ENCODE measurements at places on chromosomes 1 and 21.

DNA sequence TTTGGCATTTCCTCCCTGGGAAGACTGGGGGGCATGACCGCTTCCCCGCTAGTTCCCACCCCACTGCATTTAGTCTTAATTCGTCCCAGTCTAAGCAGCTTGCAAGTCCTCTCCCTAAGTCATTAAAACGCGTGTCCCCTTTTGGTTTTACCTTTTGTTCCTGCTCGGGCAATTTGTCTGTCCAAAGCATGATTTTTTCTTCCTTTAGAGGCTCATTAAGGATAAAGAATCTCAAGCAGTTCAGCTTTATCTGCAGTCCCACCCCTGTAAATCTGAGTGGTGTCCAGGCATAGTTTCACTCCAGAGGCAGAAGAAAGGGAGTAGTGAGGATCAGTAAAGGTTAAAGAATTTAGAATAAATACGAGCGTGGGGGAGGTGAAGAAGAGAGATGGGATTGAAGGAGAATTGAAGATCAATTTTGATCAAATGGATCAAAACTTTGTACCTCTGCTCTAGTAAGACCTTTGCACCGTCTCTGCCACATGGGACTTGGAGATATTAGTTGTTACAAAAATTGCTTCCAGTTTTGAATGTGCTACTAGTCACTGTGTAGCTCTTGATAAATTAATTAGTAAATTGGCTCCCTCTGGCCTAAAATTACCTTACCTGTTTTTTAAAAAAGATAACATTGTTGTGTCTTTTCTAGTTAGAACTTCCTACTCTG, 989 bp upstream of the ETV3 start:
- no peak for DNase-seq

GRCh38 chr1:56436912-56437417, 142.4 kb downstream of the PLPP3 start:
- DNase-seq: no peak

DNA sequence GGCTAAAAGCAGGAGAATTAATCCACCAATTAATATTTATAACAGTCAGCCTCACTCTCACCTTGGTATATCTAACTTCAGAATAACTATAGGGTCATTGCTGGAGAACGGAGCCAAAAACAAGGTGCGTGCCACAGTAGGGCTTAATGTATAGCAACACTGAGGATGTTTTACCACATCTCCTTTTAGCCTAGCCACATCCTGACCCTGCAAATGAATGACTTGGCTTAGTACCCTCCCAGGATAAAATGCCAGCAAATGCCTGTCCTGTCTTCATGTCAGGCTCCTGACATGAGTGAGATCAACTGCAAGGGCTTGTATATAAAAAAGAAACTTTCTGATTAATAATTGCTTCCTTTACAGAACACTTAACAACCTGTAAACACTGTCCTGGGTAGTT, 2.7 kb upstream of the CDC42BPA start:
- no peak for DNase-seq

- DNase-seq: no peak
Measured at GRCh38 chr1:194013561-194013960, 827.1 kb upstream of the B3GALT2 start.

GRCh38 chr1:177897998-177898654, 71.7 kb downstream of the SEC16B start:
- no peak for DNase-seq

GRCh38 chr1:112817555-112818373, 102.6 kb upstream of the PPM1J start:
- DNase-seq: no peak

GRCh38 chr1:162475089-162475488, 22.5 kb upstream of the UHMK1 start:
- DNase-seq: no peak

DNA sequence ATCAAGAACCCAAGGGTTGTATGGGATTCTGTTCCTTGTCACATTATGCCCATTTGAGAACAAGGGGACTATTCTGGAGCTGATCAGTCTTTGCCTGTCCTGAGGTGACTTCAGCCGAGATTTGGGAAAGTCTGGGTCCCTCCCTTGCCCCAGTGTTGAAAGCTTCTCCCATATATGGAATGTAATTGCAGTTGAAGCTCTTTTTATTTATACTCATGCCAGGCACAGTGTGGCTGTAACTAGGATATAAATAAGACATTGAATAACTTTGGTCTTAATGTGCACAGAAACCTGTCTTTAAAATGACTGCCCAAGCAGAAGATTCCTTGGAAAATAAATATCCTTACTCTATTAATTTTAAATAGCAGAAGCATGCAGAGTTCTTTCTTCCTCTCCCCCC, 15.2 kb downstream of the AKNAD1 start:
- no peak for DNase-seq

DNA sequence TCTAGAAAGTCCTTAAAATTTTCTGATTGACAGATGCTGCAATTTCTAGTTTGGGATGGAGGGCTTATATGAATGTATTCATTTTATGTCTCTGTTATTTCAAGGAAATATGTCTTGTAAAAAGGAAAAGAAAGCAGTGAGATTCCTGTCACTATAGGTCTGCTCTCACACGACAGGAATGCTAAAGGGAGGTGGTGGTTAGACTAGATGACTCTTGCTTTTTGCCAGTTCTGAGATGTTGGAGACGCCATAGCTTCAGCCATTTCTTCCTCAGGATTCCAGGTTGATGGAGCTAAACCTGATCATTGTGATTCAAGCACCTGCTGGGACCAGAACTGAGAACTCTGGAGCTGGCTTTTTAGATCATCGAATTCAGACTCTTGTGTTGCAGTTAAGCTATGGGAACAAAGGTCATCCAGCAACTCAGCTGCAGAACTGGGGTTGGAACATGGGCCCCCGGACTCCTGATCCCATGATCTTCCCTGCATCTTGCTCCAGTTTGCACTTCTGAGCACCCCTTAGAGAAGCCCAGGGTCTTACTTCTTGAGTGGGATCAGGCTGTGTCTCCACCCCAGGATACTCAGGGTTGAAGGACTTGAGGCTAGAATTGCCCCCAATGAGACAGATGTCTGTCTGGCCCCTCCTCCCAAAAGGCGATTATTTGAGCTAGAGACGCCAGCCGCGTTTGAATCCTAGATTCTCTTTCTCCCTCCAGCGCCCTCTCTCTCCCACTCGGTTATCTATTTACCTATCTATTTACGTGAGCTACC, 46.7 kb upstream of the FOXO6 start:
- DNase-seq: no peak

All from stimulated activated CD8-positive, alpha-beta memory T cell treated with anti-CD3 and anti-CD28 coated beads, Interleukin-15, amount 100 ng/mL, for 4 hours (primary cell).